ENCODE measurements at places on chromosomes 11 and 22. TPM values are rescaled to one million over a fixed set of nuclear protein-coding genes. Genes with fewer than 3 reads are reported as not detected.

The NEFH gene
- 0.22 TPM for total RNA-seq

DNA sequence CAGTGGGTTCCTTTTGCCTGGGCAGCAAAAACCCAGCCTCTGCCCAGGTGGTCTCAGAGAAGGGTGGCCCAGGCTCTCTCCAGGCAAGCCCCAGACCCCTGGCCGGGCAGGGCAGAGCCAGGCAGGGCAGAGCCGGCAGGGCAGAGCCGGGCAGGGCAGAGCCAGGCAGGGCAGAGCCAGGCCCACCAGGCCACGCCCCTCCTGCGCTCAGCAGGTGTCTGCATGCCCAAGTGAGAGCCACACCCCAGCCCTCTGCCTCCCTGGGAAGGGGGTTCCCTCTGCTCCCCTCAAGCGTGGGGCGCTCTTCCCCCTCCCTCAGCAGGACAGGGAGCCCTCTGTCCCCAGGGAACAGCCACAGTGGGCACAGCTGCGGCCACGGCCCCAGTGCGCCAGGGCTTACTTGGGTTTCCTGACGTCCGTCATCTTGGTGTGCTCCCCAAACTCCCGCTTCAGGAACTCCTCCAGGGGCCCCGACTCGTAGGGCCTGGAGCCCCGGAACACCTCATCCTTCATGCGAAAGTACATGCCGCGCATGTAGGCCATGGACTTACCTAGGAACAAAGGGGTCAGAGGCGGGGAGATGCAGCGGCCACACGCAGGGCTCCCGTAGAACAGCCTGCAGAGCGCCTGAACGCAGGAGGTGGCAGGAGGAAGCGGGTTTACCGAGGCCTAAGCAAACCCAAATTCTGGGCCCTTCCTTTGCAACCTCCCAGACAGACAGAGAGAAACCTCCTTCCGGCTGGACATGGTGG is 10.1 kb upstream of the BAIAP2L2 start:
- DNase-seq = no peak

- no peak for DNase-seq
These were observed 1.7 kb upstream of the MUC5B start for GRCh38 chr11:1220941-1221721.

DNA sequence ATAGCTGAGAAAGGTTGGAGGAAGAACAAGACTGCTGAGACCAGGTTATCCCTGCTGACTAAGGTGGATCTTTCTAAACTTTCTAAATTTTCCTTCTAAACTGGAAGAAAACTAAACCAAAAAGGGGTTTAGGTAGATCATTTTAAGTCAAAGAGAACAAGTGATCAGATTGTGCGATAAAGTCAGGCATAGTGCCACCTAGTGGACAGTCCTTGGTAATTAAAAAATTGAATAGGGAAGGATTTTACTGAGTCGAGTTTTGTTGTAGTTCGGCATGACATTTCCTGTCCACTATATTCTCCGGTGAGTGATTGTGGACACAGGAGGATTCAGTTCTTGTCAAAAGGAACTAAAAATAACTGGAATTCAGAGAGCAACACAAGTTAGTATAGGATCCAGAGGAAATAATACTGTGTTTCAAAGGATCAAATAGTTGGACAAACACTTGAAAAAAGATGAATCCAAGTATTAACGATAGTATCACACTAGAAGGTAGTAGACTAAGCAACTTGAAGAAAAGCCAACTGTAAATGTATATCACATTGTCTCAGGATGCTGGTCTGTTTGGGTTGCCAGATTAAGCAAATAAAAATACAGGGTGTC is 1236.4 kb downstream of the FAM181B start:
- peak; percentile 24 for DNase-seq

GRCh38 chr22:24805790-24806662 is at the start of gene SGSM1:
SGSM1 (plus strand) TSS chr22:24806211; CDS start chr22:24806326, 115 bp downstream.
- peak; percentile 58 for DNase-seq

The CRACR2B gene
- 11.6 TPM for total RNA-seq

DNA sequence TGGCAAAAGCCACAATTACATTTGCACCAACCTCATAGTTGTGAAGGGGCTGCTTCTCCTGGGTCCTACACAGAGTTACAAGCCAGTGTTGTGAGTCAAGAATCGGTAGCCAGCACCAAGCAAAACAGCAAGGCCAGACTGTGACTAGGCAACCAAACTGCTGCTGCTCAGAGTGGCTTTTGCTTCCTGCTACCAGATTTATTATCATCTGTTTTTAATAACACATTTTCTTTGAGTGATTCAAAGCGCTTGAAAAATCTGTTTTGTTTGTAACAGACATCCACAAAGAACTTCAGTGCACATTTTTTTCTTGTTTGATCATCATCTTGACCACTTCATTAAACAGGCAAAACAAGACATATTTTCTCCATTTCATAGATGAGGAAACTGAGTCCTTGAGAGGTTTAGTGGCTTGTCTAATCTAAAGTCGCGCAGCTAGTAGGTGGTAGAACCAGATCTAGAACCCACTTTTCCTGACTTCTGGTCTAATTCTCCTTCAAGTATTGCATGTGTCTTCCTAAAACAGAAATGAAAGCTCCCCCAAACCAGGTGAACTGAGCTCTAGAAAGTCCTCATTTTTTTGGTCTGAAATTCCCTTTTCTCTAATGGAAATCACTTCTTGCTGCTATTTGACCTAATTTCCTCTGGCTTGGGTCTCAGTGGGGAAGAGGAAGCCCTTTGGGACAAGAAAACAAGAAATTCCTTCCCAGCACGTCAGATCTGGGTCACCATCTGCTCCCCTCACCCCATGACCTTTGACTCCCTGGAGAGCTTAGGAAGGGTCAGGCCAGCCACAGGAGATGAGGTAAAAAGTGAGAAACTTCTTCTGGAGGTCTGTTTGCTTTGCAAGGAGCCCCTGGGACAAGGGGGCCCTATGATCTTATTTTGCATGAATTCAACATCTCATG is 39.9 kb downstream of the CWC15 start:
- peak; percentile 56 for DNase-seq

DNA sequence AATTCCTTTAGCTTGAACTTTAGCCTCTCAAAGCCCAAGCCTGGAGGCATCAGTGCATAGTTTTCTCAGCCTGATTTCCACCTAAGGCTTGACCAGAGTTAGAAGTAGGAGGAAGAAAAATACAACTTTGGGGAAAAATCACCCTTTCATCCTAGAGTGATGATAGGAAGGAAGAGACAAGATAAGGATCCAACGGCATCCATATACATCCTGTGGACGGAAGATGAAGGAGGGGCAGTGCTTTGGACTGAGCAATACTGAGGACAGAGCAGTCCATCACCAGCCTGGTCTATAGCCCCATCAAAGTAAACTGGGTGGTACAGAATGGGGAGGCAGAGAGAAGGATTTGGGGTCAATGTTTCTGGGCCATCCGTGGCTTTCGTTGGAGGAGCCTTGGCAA is 247.9 kb downstream of the FAM76B start:
- DNase-seq = no peak

DNA sequence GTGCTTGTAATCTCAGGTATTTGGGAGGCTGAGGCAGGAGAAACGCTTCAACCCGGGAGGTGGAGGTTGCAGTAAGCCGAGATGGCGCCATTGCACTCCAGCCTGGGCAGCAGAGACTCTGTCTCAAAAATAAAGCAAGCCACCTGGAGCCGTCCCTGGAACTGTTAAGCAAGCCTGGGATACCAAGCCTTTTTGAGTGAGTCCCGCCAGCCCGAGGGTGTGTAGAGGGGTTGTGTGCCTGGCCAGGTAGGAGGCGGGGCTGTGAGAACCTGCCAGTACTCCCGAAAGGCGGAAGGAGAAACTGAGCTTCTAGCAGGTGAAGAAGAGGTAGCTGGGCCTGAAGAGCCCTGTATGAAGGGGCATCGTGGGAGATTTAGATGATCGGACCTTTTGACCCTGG is 52.4 kb downstream of the TRIOBP start:
- DNase-seq = no peak

GRCh38 chr22:32119568-32120235 is 39.4 kb downstream of the C22orf42 start:
- no peak for DNase-seq

The PRSS23 gene
- total RNA-seq = 197 TPM

- no peak for DNase-seq
These were observed 2.9 kb downstream of the CSNK1E start for GRCh38 chr22:38314051-38314932.

GRCh38 chr11:4751201-4751600 is 18.5 kb downstream of the OR51F1 start:
- no peak for DNase-seq

DNA sequence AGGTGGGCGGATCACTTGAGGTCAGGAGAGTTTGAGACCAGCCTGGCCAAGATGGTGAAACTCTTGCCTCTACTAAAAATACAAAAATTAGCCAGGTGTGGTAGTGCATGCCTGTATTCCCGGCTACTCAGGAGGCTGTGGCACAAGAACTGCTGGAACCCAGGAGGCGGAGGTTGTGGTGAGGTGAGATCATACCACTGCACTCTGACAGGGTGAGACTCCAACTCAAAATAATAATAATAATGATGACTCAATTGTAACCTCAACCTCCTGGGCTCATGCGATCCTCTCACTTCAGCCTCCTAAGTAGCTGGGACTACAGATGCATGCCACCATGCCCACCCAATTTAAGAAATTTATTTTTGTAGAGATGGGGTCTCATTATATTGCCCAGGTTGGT is 15.6 kb upstream of the CHRNA10 start:
- DNase-seq = no peak

GRCh38 chr11:6812390-6813005 is 13.0 kb upstream of the OR6A2 start:
- DNase-seq = peak; percentile 61

The RCE1 gene
- total RNA-seq = 19.4 TPM

GRCh38 chr11:96256215-96257011 is 86.6 kb downstream of the MAML2 start:
- no peak for DNase-seq

DNA sequence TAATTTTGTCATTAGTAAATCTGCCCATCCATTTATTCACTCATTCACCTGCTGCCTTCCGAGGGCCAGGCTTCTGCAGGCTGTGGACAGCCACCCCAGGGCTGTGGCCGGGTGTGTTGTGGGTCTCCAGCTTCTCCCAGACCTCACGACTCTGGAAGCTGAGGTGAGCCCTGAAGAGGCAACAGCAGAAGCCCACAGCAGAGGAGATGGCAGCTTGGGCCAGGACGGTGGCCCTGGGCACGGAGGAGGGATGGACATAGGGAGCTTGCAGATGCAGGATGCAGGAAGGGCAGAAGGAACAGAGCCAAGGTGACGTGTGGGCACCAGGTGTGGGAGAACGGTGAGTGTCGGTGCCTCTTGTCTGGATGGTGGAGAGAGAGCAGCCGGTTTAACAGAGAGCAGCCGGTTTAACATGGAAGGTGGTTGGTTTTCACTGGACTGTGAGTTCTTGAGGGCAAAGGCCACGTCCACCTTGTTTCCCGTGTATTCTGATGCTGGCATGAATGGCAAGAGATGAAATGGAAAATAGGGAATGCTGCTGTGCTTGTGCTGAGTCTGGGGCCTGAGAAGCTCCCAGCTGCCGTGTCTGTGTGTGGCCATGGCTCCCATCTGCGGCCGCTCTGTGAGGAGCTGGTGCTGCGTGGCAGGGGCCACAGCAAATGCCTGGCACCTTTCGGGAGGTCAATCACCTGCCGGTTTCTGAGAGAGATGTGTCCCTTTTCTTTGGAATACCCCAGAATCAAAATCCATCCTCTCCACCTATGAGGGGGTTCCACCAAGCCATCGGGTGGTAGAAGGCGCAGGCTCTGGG is 669.9 kb downstream of the BRD1 start:
- DNase-seq = no peak

- no peak for DNase-seq
These were observed 35.7 kb downstream of the TRIM29 start for GRCh38 chr11:120102050-120102863.

GRCh38 chr22:50729391-50730012 is 8.5 kb upstream of the ACR start:
- no peak for DNase-seq

The PHLDA2 gene
- 1.7 TPM for total RNA-seq

DNA sequence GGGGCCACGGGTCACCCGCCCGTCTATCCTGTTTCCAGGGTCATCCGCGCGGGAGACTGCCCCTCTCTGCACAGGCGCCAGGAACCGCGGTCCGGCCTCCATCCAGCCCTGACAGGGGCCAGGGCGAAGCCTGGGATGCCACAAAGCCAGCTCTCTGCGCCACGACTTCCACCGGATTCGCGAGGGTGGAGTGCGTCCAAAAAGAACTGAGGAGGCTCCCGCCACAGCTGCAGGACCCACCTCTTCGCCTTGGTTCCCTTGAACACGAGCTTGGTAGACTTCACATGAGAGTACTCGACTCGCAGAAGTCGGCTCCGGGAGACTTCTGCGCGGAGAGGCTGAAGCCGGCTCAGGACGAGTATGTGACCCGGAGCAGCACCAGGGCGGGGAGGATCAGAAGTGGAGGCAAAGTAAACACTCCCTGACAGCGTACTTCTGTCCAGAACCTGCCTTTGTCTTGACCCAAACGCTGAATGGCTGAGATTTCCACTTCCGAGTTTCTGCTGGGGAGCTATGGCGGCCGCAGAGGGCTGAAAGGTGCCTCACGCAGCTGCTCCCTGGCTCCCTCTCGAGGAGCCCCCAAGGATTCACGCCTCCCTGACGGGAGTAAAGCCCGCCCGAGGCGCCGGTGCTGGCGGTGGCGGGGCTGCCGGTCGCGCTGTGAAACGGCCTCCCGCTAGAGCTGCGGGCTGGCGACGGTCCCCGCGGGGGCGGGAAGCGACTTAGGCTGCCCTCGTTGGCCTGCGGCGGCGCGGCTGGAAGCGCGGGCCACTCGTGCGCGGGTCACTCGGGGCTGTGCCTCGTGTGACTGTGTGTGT is 4566.7 kb upstream of the OR11H1 start:
- no peak for DNase-seq

DNA sequence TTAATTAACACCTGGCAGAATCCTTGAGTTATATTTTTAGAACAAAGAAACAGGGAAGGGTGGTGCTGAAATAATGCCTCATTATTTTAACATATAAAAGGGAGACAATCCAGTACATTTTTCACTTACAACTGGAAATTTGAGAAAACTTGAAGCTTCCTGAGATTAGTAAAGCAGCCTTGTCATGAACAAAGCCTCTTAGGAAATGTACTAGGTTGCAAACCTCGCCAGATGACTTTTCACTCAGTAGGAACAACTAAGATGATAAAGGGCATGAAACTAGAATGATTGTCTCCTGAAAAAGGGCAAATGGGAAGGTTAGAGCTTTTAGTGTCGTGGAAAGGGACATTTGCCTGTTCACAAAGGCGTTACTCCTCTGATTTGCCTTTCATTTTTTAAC is 289.6 kb downstream of the ETS1 start:
- DNase-seq = no peak

GRCh38 chr22:45579806-45580725 is 77.4 kb downstream of the FBLN1 start:
- no peak for DNase-seq

The CRYBB3 gene
- total RNA-seq = under 0.01 TPM

- DNase-seq = no peak
These were observed 73.1 kb upstream of the ARHGAP32 start for GRCh38 chr11:129265125-129265788.

The TMEM191B gene
- not detected for total RNA-seq

Data from lung microvascular endothelial cell (primary cell).